ENCODE measurements at places on chromosomes 6 and 20.

DNA sequence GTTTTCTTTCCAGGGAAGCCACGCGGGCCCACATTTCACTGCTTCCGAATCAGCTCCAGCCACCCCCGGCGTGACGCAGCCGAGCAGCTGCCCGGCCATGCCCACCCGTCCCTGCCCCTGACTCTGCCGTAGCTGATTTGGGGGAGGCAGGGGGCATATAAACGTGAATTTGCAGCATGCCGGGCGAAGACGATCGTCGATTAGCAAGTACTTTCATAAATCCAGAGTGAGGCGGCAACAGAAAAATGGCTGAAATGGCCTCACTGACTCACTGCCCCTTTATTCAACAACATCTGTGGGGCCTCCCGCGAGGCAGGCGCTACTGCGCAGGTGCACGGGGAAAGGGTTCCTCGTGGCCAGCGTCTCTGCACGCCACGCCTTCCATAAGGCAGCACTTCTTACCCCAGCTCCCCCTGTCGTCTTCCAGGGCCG is 118.0 kb downstream of the DLL1 start:
- DNase-seq = no peak

GRCh38 chr6:125233202-125233601 is 68.6 kb downstream of the HDDC2 start:
- DNase-seq = no peak

DNA sequence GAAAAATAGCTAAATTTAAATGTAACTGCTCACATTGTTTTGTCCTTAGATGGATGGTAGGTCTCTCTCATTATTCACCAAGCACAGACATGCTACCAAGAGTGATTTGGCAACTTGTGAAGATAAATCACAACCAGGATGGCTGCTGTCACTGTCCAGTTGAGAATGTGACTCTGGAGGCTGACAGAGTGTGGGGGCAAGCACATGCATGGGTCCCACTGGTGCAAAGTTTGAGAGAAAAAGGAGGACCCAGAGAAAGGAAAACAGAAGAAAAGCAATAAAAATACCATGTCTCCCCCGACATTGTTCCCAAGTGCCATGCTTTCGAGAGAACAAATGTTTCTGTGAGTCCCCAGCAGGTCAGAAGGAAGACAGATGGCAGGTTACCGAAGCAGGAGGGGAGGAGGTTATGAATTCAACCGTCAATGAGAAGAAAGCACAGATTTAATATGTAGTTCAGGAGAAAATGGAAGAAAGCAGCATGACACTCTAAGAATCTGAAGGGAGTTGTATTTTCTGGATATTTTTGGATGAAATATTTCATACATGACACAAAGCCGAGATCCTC is 73.0 kb upstream of the TSHZ2 start:
- no peak for DNase-seq

- DNase-seq = no peak
These were observed 16.9 kb downstream of the RAB44 start for GRCh38 chr6:36714511-36714910.

DNA sequence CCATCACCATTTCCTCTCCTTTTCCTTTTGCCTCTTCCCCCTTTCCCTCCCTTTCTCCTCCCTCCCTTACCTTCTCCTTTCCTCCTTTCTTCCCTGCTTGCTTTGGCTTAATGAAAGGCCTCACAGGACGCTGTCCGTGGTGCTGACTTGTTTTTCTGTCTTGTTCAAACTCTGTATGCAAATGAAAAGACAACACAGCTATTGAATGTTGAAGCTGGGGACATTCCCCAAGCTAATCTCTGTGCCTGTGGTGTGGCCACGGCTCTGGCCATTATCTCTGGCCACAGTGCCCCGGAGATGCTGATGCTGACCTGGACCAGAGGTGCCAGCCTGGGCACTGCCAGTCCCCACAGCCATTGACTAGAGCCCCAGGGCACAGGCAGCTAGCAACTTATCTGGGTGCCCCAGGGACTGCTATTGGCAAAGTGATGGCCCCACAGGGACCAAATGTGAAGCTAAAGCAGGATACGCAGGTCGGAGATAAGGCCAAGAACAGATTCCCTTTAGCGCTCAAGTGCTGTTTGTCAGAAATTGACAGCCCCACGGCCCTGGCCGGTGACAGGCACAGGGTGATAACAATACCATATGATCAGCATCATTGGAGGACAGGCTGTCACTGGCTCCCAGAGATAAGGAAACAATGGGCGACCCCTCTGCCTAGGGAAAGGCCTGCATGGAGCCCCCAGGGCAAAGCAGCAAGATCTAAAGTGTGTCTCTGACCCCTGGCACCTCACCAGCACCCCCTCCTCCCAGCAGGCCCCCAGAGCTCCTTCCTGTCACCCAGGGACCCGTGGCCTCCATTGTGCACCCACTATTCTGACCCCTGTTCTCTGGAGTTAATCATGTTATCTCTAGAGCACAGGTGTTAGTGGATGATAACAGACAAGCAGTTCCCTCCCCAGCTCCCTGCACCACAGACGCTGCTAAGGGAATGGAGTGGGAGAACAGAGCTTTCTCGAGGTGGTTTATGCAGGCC is 31.6 kb upstream of the SLC32A1 start:
- peak; percentile 71 for DNase-seq

DNA sequence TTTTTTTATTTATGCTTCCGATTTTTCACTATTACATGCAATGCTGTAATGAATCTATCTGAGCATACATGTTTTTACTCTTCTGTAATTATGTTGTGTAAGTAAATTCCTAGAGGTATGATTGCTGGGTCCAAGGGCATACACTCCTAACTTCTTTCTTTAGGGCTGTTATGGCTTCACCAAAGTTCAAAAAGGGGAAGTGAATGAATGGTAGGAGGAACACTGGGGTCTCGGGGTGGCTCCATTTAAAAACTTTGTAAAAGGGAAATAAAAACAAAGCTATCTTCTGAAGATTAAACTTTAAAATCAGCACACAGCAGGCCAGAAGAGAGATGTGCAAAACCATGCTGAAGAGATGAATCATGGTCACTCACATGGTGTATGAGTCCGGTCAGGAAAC is 289.1 kb upstream of the SUPT3H start:
- no peak for DNase-seq

DNA sequence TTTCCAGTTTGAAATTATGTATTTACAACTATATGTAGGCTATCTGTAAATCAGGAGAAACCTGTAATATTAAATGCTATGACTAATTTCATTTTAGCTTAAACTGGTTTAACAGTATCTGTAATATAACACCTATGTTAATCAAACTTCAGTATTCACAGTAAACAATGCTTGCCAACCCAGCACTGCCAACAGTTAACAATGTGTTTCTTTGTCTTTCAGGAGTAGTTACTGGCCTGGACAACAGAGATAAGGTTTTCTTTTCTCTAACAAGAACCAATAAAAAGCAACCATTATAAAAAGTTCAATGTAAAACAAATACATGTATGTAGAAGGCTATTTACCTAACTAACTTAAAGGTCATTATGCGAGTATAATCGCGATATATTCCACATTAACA is 158.8 kb downstream of the CDK19 start:
- no peak for DNase-seq

DNA sequence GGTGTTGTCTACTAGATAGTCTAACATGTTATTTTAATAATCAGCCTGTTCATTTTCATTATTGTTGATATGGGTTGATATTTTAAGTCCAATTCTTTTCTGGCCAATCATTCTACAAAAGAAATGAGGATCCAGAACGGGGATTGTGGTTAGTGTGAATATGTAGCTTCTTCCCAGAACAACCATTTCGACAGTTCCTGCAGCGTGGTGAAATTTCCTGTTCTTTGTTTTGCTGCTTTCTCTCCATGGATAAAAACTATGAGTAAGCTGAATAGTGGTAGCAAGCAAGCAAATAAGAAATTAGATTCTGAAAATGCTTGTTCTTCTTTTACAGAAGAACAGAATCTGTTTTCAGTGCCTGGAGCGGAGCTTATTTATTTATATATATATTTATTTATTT is 65.5 kb upstream of the F13A1 start:
- no peak for DNase-seq

DNA sequence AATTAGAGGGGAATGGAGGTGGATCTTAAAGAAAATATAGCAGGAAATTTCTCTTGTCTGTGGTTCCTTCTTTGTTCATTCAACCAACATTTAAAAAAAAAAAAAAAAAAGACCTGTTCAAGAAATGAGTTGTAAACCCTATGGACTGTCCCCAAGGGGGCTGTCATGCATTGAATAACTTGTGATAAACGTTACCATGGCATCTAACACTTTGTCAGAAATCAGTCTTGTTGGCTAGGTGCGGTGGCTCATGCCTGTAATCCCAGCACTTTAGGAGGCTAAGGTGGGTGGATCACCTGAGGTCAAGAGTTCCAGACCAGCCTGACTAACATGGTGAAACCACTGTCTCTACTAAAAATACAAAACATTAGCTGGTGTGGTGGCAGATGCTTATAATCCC is 381.7 kb downstream of the BCKDHB start:
- no peak for DNase-seq

DNA sequence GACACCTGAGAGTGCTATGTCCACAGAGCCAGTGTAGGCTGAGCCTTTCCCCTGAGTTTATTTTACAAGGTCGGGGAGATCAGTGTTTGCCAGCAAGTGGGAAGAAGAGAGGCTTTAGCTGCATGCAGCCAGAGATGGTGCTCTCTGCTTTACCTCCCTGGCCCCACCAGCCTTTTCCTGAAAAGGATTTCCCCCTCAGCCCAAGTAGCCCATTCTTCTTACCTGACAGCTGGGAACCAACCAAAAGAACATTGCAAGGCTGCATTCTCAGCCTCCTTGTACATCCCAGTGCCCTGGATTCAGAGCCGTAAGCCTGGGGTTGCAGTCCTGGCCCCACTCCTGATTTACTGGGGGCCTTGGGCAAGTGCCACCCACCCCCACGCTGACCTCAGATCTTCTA is 16.9 kb downstream of the SNPH start:
- no peak for DNase-seq

- no peak for DNase-seq
These were observed 463.1 kb downstream of the EPM2A start for GRCh38 chr6:145272246-145272645.

- peak; percentile 61 for DNase-seq
These were observed 268.9 kb downstream of the CDH4 start for GRCh38 chr20:61520893-61521460.

- DNase-seq = no peak
These were observed 10.9 kb downstream of the HIVEP1 start for GRCh38 chr6:12022953-12023388.

GRCh38 chr6:13390658-13391057 is 62.3 kb upstream of the TBC1D7 start:
- DNase-seq = no peak

- DNase-seq = no peak
These were observed 48.4 kb downstream of the GCNT2 start for GRCh38 chr6:10569392-10570127.

DNA sequence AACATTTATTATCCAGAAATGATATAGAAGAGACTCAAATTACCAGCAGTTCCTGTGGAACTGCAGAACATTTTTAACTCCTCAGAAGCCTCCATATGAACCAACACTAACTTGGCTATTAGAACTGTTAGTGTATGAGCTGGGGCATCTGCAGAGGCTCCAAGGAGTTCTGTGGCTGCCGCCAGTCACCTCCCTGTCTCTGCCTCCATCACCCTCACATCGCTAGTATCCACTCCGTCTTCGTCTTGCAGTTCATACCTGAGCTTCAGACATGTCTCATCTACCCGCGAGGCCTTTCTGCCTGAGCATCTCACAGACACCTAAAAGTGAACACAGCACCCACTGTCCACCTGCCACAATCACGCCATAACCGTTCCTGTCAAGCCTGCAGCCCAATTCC is 89.5 kb upstream of the CST7 start:
- DNase-seq = no peak

- peak; percentile 37 for DNase-seq
These were observed 41.6 kb upstream of the DSE start for GRCh38 chr6:116329156-116329555.

GRCh38 chr6:117591405-117591804 is 10.9 kb downstream of the GOPC start:
- DNase-seq = no peak

- DNase-seq = no peak
These were observed 59.5 kb upstream of the RNF144B start for GRCh38 chr6:18327626-18328025.

- DNase-seq = no peak
These were observed 12.6 kb downstream of the ANKEF1 start for GRCh38 chr20:10047427-10047826.

DNA sequence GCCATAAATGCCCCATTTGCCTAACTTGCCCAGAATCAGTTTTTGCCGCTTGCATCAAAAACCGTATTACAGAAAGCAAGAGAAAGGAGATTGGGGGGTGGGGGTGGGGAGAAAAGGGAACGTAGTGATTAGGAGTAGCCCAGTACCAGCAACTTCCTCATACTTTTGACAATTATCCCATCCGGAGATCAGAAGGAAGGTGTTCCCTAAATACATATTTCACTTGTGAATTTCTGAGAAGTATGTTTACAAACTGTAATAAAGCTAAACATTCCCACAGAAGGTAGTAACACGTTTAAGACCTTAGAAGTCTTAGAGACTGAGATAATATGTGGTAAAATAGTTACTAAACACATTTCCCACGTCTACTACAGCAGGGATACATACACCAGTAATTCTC is 14.5 kb downstream of the PREP start:
- DNase-seq = no peak

DNA sequence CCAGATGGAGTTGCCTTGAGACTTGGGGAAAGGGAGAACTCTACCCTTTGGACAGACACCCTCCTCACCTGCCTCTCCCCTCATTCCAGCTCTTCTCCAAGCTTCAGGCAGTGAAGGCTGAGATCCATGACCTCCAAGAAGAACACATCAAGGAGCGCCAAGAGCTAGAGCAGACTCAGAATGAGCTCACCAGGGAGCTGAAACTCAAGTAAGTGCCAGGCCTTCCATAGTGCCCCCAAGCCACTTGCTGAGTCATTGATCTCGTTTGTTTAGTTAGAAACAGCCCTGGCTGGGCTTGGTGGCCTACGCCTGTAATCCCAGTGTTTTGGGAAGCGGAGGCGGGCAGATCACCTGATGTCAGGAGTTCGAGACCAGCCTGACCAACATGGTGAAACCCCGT is 39.2 kb downstream of the KIF3B start:
- DNase-seq = no peak

DNA sequence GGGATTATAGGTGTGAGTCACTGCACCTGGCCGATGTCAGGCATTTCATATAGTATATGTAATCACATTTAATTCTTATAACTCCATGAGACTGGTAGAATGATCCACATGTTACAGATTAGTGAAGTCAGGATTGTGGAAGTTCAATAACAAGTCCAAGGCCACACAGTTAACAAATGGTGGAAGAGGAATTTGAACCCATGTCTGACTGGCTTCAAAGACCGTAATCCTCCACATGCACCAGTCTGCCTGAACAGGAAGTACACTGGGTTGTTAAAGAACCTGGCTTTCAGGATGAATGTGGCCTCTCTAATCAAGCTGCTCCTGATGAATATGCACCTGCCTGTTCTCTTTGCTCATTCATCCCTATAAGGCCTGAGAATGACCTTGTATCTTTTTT is 122.0 kb upstream of the HDAC2 start:
- no peak for DNase-seq

GRCh38 chr6:90123831-90124230 is 172.8 kb downstream of the BACH2 start:
- no peak for DNase-seq

- peak; percentile 87 for DNase-seq
These were observed 179.3 kb downstream of the CARMIL1 start for GRCh38 chr6:25458485-25458884.

- DNase-seq = no peak
These were observed 13.0 kb downstream of the PNISR start for GRCh38 chr6:99412065-99412464.

All from cardiac fibroblast (primary cell).